ENCODE measurements at places on chromosomes 2 and 18.

- no peaks in the 10 kb centered on the region for H3K4me1 ChIP-seq
- no peak overlapping the region for H3K27ac ChIP-seq
- H3K27me3 ChIP-seq: peaks cover 11% of the 10 kb centered on the region
- no peaks in the 10 kb centered on the region for H3K36me3 ChIP-seq
Measured at GRCh38 chr2:149483004-149483605, 104.5 kb downstream of the MMADHC start.

DNA sequence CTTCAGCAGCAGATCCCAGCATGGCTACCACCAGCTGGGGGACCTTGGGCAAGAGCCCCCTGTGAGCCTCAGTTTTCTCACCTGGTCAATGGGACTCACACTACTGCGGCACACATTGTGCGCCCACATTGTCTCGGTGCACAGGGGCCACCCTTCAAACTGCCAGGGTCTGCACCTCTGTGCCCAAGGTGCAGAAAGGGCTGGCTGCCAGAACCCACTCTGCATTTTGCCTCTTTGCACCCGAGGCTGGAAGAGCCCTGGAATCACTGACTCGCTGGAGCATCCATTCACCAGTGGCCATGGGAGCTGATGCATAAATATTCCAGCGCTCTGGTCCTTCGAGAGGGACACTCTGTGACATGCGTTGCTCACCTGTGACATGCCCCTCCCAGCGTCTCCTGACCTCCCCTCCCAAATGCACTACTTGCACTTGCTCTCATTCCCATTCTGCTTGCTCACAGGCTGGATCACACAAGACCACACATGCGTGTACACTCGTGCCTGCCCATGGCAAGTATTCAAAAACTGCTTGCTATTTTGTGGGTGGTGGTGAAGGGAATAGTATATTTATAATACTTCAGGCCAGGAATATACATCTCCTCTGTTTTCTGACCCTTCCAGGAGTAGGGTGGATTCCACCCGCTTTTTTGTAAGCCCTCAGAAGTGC, 18.8 kb upstream of the C1QL2 start:
- H3K36me3 ChIP-seq: no peaks in the 10 kb centered on the region
- no peak overlapping the region for H3K4me3 ChIP-seq
- no peak for DNase-seq
- H3K27me3 ChIP-seq: no peaks in the 10 kb centered on the region
- H3K4me1 ChIP-seq: peaks cover 4% of the 10 kb centered on the region

DNA sequence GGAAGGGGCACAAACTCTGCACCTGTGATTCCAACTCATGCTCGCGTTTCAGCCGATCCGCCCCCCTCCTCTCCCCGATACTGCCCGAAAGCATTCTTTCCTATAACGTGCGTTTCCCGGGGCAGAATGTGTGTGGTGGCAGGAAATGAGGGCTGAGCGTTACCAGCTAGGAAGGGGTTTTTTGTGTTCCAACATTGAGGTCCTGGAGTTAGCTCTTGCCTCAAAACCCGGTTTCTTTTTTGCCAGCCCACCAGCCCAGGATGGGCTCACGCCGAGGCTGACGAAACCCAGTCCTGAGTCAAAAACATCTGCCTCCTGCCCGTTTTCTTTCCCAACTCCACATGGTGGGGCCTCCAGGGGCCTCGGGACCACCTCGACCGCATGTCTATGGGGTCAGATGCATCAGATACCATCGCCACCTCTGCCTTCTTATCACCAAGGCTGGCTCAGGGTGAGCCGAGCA, 113.7 kb upstream of the COPS8 start:
- no peak overlapping the region for H3K4me3 ChIP-seq
- H3K27me3 ChIP-seq: peaks cover 10% of the 10 kb centered on the region
- H3K36me3 ChIP-seq: no peaks in the 10 kb centered on the region
- DNase-seq: peak; percentile 64

- no peaks in the 10 kb centered on the region for H3K27me3 ChIP-seq
- H3K27ac ChIP-seq: peak overlapping the region; percentile 75
- peaks cover 45% of the 10 kb centered on the region for H3K4me1 ChIP-seq
- H3K36me3 ChIP-seq: no peaks in the 10 kb centered on the region
Measured at GRCh38 chr2:23900541-23901322, 26.2 kb downstream of the ATAD2B start.

GRCh38 chr2:1488181-1488671, 75.0 kb downstream of the TPO start:
- H3K4me1 ChIP-seq: no peaks in the 10 kb centered on the region
- H3K27me3 ChIP-seq: no peaks in the 10 kb centered on the region
- no peak for DNase-seq
- H3K27ac ChIP-seq: no peak overlapping the region
- H3K4me3 ChIP-seq: no peak overlapping the region
- H3K36me3 ChIP-seq: no peaks in the 10 kb centered on the region
